Stromal cell of bone marrow (primary cell): ENCODE measurements at places on chromosomes 16 and 17.
A peak's percentile ranks its signal among the peaks of the same experiment; 100 is the strongest.

DNA sequence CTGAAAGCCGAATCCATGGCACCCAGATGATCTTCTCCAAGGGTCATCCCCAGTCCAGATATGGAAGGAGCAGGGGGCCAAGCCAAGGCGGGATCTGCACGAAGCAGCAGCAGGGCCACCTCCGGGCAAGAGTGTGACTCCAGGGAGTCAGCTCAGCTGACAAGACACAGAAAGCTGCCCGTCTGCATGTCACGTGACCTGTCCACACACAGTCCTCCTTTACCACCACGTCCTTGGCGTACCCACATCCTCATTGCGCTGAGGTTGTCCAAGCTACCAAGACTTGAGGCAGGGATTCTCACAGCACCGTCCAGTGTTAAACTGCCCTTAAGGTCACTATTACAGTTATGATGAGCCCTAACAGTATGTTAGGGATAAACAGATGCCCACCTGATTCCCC is 11.3 kb upstream of the CYTH1 start:
- DNase-seq = no peak

DNA sequence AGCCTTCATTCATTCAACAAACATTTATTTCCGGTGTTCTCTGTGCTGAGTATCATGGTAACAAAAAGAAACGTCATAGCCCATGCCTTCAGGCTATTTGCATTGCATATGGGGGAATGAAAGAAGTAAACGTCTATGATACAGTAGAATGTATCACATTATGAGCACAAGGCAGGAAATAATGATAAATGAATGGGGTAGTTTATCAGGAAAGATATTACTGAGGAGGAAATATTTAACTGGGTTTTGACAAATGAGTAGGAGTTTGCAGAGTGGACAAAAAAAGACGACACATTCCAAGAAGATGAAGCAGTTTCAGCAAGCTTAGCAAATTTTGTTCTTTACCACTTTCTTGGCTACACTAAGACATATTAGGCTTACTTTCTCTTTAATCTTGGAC is 1.3 kb upstream of the KRTAP4-7 start:
- DNase-seq = no peak

DNA sequence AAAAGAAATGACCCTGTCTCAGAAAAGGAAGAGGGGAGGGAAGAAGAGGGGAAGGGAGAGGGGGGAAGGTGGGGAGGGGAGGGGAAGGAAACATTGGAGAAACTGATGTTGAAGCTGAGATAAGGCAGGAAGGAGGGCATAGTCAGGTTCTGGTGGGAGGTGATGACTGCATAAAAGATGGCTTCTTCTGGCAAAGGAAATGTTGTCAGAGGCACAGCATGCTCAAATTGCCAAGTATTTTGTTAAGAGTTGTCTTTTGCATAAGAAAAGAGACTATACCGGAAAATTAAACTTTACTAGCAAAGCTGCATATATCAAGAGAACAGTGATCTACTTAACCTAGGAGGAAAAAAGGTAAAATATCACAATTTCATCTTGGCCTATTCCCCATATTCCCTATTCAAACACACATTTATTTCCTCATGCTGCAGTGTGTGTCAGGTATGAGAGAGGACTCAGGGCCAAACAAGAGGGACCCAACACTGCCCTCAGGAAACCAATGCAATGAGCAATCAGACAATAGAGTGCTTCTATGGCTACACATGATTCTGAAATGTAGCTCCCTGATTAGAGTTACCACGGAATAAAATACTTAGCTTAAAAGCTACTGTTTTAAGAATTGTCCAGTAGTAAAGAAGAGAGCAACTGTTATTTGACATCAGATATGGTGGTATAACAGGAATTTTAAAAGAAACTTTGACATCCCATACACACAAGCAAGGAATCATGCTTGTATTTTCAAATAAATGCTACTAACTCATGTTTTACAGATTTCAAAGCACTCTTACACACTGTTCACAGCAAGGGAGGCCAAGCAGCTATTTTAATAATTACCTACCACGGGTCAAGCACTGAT is 80.9 kb downstream of the PARN start:
- DNase-seq = no peak

GRCh38 chr16:67736858-67737257 is 17.7 kb upstream of the GFOD2 start:
- DNase-seq = no peak

DNA sequence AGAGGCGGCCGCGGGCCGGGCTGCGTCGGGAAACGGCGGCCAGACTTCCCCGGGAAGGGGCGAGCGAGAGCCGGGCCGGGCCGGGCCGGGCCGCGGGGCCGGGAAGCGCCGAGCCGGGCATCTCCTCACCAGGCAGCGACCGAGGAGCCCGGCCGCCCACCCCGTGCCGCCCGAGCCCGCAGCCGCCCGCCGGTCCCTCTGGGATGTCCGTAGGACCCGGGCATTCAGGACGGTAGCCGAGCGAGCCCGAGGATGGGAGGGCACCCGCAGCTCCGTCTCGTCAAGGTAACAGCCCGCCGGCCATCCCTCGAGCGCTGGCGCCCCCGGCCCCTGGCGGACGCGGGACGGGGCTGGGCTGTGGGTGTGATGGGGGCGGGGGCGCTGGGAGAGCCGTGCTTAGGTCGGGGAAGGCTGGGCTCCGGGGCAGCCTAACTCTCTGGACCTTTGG is at the start of gene CRHR1:
CRHR1 (plus strand) TSS at position 28 of the 448 bp plus-strand sequence; CDS start at position 253, 225 bp downstream.
- no peak for DNase-seq

DNA sequence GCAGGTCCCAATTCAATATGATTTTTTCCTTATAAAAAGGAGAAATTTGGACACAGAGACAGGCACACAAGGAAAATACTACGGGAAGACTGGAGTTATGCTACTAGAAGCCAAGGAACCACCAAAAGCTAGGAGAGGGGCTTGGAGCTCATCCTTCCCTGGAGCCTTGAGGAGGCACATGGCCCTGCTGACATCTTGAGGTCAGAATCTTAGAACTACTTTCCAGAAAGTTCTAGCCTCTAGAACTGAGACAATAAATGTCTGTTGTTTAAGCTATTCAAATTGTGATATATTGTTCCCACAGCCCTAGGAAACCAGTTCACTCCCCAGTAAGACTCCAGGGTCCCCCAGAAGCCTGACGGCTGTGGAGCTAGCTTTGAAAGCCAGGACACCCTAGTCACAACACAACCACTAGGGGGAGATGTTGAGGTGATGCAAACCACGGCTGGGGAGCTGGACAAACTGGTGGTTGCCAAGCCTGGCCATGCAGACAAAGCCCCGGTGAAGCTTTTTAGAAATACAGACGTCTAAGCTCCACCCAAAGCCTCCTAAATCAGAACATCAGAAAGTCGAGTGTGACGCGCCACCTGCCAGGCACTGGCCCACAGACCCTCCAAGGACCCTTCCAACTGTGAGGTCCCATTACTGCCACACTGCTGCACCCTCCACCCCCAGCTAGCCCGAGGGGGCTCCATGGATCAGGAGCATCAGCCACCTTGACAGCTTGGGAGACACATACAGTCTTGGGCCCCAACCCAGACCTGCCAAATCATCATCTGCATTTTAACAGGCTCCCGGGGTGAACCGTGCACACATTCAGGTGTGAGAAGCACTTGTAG is 106.4 kb downstream of the SLC39A11 start:
- peak; percentile 67 for DNase-seq

- DNase-seq = no peak
Observed at GRCh38 chr16:9183682-9184353, 92.4 kb downstream of the HAPSTR1 start.
